ENCODE measurements at places on chromosomes 2 and 18.
A peak's percentile ranks its signal among the peaks of the same experiment; 100 is the strongest.

GRCh38 chr18:6730416-6731221, 1.1 kb downstream of the ARHGAP28 start:
- H3K4me3 ChIP-seq, result no peak overlapping the region
- peaks cover 3% of the 10 kb centered on the region for H3K4me1 ChIP-seq
- no peaks in the 10 kb centered on the region for H3K36me3 ChIP-seq
- peaks cover 18% of the 10 kb centered on the region for H3K27me3 ChIP-seq
- no peak overlapping the region for H3K27ac ChIP-seq

- H3K27ac ChIP-seq, result no peak overlapping the region
- H3K4me3 ChIP-seq, result no peak overlapping the region
- no peaks in the 10 kb centered on the region for H3K36me3 ChIP-seq
- no peaks in the 10 kb centered on the region for H3K4me1 ChIP-seq
- no peak for DNase-seq
- peaks cover 14% of the 10 kb centered on the region for H3K27me3 ChIP-seq
Observed at GRCh38 chr2:142983174-142983573, 105.7 kb downstream of the KYNU start.

GRCh38 chr2:75324141-75324540, 124.8 kb upstream of the TACR1 start:
- H3K4me1 ChIP-seq, result no peaks in the 10 kb centered on the region
- no peak overlapping the region for H3K4me3 ChIP-seq
- no peaks in the 10 kb centered on the region for H3K27me3 ChIP-seq
- no peak for DNase-seq
- no peaks in the 10 kb centered on the region for H3K36me3 ChIP-seq
- no peak overlapping the region for H3K27ac ChIP-seq

GRCh38 chr2:25286025-25286400, 55.7 kb downstream of the DNMT3A start:
- peak; percentile 70 for DNase-seq
- H3K4me1 ChIP-seq, result peaks cover 26% of the 10 kb centered on the region
- H3K4me3 ChIP-seq, result peak overlapping the region; percentile 22
- peak overlapping the region; percentile 95 for H3K27ac ChIP-seq
- H3K27me3 ChIP-seq, result no peaks in the 10 kb centered on the region
- H3K36me3 ChIP-seq, result peaks cover 50% of the 10 kb centered on the region

GRCh38 chr18:13278062-13278630, 59.6 kb downstream of the LDLRAD4 start:
- no peaks in the 10 kb centered on the region for H3K27me3 ChIP-seq
- no peak for DNase-seq
- no peak overlapping the region for H3K4me3 ChIP-seq
- H3K27ac ChIP-seq, result no peak overlapping the region
- peaks cover 37% of the 10 kb centered on the region for H3K36me3 ChIP-seq

DNA sequence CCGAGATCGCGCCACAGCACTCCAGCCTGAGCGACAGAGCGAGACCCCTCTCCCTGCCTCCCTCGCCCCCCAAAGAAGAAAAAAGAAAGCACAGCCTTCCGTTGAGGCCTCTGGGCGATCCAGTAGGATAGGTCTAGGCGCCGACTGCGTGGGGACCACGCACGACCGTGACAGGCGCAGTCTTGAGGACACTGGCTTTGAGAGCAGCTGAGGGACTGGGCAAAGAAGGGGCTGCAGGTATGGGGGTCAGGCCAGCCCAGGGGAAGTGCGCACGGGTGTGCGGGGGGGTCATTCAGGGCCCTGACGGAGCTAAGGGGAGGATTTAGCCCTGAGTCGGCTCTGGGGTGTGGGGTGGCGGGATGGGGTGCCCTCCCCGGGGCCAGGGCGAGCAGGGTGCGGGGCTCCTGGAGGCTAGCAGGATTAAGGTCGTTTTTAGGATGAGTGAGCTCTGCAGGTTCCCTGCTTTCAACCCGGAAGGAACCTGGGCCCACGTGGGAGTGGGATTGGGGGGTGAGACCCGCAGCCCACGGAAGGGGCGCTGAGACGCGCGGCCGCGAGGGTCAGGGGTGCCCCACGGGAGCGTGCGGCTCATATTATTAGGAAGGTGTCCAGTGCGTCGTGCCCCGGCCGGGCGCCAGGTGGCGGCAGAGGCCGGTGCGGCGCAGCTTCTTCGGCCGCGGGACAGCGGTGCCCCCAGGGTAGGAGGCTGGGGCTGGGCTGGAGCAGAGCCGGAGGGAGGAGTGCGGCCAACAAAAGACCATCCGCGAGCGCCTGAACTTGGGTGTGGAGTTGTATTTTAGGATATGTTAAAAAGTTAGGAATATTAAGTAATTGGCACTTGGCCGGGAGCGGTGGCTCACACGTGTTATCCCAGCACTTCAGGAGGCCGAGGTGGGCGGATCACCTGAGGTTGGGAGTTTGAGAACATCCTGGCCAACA, 20.5 kb upstream of the ZNF236 start:
- peaks cover 9% of the 10 kb centered on the region for H3K27me3 ChIP-seq
- H3K4me3 ChIP-seq, result peak overlapping the region; percentile 33
- H3K4me1 ChIP-seq, result peaks cover 6% of the 10 kb centered on the region
- H3K27ac ChIP-seq, result no peak overlapping the region

DNA sequence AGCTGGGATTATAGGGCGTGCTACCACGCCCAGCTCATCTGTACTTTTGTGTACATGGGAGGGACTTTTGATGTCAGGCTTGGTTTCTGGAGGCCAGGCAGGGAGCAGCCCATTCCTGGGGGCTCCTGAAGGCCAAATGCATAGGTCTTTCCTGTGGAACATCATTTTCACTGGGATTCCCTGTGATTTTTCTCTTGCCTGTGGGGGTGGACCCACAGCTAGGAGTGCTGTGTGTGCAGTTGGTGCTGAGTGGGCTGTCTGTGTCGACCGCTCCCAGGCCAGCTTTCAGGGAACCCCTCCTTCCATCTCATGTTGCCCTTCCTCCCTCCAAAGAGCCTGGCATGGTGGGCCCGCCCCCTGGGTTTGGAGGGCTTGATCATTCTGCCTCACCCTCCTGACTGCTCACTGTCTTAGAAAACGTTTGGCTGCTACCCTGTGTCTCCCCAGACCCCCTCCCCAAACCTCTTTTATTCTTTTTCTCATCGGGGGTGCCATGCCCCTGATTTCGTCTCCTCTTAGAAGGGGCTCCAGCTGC, 10.5 kb downstream of the EFHD1 start:
- H3K4me3 ChIP-seq, result no peak overlapping the region
- DNase-seq, result no peak
- no peaks in the 10 kb centered on the region for H3K36me3 ChIP-seq
- peaks cover 11% of the 10 kb centered on the region for H3K27me3 ChIP-seq
- H3K4me1 ChIP-seq, result no peaks in the 10 kb centered on the region

GRCh38 chr2:18237298-18237697, 323.2 kb downstream of the RDH14 start:
- no peaks in the 10 kb centered on the region for H3K4me1 ChIP-seq
- H3K36me3 ChIP-seq, result no peaks in the 10 kb centered on the region
- H3K4me3 ChIP-seq, result no peak overlapping the region
- DNase-seq, result no peak
- no peaks in the 10 kb centered on the region for H3K27me3 ChIP-seq

- no peaks in the 10 kb centered on the region for H3K4me1 ChIP-seq
- H3K4me3 ChIP-seq, result no peak overlapping the region
- DNase-seq, result no peak
- no peaks in the 10 kb centered on the region for H3K36me3 ChIP-seq
- no peak overlapping the region for H3K27ac ChIP-seq
Observed at GRCh38 chr18:47542551-47542950, 291.1 kb upstream of the SKOR2 start.

GRCh38 chr2:190098851-190099250, 36.3 kb upstream of the MSTN start:
- H3K27ac ChIP-seq, result no peak overlapping the region
- H3K36me3 ChIP-seq, result no peaks in the 10 kb centered on the region
- no peaks in the 10 kb centered on the region for H3K4me1 ChIP-seq
- H3K27me3 ChIP-seq, result peaks cover 4% of the 10 kb centered on the region

GRCh38 chr2:239017491-239018098, 169.7 kb downstream of the TWIST2 start:
- H3K4me3 ChIP-seq, result no peak overlapping the region
- no peaks in the 10 kb centered on the region for H3K4me1 ChIP-seq
- no peak for DNase-seq
- peaks cover 2% of the 10 kb centered on the region for H3K27me3 ChIP-seq
- no peaks in the 10 kb centered on the region for H3K36me3 ChIP-seq
- no peak overlapping the region for H3K27ac ChIP-seq

- H3K27ac ChIP-seq, result no peak overlapping the region
- H3K4me1 ChIP-seq, result no peaks in the 10 kb centered on the region
- DNase-seq, result no peak
- H3K27me3 ChIP-seq, result no peaks in the 10 kb centered on the region
Observed at GRCh38 chr2:232196802-232197201, 181.7 kb upstream of the ALPP start.

DNA sequence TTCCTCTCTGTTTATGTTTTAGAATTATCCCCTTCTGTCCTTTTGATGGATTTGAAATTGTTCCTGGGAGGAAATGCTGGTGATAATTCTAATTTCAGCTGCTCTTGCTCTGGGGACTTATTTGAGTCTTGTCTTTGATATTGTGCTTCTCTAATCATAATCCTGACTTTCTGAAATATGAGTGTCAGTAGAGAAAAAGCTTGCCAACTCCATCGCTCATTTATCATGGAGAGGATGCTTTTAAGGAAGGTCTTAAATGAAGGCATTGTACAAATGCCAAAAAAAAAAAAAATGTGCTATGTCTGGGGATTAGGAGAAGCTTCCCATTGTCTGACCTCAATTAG, 159.5 kb downstream of the NYAP2 start:
- H3K27ac ChIP-seq, result no peak overlapping the region
- no peaks in the 10 kb centered on the region for H3K36me3 ChIP-seq
- peaks cover 11% of the 10 kb centered on the region for H3K27me3 ChIP-seq
- H3K4me1 ChIP-seq, result no peaks in the 10 kb centered on the region

DNA sequence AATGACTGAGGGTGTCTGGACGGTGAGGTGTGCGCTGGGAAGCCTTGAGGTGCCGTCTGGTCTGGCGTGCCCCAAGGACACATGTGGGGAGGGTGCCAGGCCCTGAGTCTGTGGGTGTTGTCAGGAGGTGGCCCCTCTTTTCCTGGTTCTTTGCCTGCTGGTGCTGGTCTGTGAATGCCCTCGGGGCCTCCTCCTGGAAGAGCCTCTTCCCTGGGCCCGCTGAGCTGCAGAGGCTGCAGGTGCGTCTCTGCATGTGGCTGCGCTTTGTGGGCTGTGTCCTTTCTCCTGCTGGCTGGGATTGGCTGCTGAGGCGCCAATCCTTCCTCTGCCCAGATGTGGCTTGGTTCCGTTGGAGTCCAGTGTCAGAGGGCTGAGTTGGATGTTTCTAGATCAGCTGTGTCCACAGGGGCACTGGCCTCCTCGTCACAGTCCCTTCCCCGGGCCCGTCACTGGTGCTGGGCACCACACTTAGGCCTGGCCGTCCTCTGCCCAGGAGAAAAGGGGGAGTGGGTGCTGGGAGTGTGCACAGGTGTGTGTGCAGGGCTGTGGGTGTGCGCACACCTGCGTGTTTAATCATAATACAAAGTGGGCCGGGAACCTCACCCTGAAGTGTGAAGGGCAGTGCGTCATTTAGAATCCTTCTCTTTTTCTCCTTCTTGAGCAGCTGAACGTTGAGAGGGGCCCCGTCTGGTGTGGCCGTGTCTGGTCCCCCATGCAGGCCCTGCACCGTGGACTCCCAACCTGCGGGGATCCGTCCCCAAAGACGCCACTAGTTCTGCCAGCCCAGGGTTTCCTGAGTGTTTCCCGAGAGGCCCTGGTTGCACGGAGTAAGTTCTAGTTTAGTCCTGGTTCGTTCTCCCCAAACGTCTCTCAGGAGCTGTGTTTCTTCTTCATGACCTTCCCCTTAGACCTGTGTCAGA, 35.5 kb downstream of the RTP5 start:
- H3K27ac ChIP-seq, result no peak overlapping the region
- DNase-seq, result no peak
- no peaks in the 10 kb centered on the region for H3K36me3 ChIP-seq
- H3K27me3 ChIP-seq, result peaks cover 2% of the 10 kb centered on the region
- H3K4me3 ChIP-seq, result no peak overlapping the region
- no peaks in the 10 kb centered on the region for H3K4me1 ChIP-seq

DNA sequence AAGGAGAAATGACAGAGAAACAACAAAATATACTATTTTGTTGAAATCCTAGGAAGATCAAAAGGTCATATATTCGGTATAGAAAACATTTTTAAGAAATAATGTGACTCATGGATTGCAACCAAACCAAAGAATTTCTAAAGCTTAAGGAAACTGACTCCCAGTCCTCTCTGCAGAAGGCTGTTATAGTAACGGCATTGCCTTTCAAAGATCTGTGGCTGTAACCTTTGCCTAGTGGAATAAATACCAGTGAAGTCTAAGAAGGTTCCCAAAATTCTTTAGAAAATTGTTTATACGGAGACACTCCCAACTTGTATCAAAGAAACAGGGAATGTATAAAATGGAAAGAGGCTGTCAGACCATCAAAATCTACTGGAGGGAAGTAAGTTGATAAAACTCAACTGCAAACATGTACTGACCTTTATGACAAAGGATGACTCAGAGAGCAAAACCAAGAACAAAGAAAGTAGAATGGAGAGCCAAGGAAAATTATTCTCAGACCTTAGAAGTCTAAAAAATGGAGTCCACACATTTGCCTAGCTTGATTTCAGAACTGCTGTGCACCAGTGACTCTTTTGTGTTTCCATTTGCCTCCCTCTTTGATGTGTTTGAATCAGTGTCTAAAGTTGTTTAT, 48.6 kb upstream of the FSIP2 start:
- H3K36me3 ChIP-seq, result no peaks in the 10 kb centered on the region
- H3K27me3 ChIP-seq, result no peaks in the 10 kb centered on the region
- no peak overlapping the region for H3K4me3 ChIP-seq
- H3K27ac ChIP-seq, result no peak overlapping the region
- no peak for DNase-seq

GRCh38 chr2:162058973-162059668, 14.9 kb downstream of the DPP4 start:
- peaks cover 84% of the 10 kb centered on the region for H3K36me3 ChIP-seq
- H3K4me3 ChIP-seq, result peak overlapping the region; percentile 52
- peak overlapping the region; percentile 87 for H3K27ac ChIP-seq

DNA sequence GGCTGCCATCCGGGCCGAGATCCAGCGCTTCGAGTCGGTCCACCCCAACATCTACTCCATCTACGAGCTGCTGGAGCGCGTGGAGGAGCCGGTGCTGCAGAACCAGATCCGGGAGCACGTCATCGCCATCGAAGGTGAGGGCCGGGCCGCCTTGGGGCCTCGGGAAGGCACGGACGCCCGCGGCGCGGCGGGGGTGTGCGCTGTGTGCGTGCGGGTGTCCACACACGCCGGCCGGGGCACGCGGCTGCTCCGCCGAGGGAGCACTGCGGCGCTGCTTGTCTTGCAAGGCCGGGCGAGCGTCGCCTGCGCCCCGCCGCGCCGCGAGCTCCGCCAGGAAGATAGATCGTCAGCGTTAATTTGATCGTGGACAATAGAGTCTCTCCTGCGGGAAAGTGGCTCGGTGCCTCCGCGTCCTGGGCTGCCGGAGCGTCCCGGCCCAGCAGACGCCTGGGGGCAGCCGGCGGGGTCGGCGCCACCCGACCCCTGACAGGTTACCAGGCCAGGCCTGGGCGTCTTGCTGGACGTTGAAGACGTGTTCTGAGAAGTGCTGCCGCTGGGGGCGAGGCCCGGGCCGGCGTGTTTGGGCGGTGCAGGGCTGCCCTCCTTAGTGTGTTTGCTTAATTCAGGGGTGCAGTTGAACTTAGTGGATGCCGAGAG, 1.0 kb downstream of the AGAP1 start:
- no peak overlapping the region for H3K27ac ChIP-seq
- H3K27me3 ChIP-seq, result peaks cover 54% of the 10 kb centered on the region
- peaks cover 2% of the 10 kb centered on the region for H3K4me1 ChIP-seq
- no peak for DNase-seq
- no peaks in the 10 kb centered on the region for H3K36me3 ChIP-seq
